ENCODE measurements at places on chromosomes 7 and 10.

DNA sequence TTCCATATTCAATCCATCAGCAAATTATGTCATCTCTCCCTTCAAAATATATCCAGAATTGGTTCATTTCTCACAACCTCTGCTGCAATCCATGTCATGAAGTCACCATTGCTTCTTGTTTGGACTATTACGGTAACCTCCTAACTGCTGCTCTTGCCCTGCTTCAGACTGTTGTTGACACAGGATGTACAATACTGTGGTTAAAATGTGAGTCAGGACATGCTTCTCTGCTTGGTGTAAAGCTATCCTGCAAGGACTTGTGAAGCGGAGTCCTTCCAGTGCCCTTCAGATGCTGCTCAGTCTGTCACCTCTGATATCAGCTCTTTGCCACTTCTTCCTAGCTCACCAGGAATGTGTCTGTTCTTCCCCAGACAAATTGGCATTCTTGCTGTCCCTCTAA is 10.4 kb upstream of the NXPH1 start:
- DNase-seq: no peak

DNA sequence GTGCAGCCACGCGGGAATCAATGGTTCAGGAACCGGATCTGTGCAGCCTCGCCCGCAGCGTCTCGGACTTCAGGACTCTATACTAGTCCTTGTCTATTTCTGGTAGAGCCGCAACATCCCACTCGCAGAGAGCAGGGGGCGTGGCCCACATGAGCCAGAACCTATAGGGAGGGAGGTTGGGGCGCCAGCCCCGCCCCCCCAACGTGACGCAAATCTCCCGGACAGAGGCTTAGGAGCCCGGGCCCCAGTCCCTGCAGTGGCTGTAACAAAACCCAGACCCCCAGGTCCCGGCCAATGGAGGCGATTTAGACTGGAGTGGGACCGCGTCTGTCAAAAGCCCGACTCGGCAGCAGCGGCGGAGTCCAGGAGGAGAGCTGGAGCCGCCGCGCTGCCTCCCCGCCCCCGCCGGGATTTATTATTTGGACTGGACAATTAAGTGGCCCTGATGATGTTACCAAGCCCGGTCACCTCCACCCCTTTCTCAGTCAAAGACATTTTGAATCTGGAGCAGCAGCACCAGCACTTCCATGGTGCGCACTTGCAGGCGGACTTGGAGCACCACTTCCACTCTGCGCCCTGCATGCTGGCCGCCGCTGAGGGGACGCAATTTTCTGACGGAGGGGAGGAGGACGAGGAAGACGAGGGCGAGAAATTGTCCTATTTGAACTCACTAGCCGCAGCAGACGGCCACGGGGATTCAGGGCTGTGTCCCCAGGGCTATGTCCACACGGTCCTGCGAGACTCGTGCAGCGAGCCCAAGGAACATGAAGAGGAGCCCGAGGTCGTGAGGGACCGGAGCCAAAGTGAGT is at the start of gene NKX2-3:
NKX2-3 (plus strand) TSS at position 256 of the 809 bp plus-strand sequence; CDS start at position 446, 190 bp downstream.
- no peak for DNase-seq

DNA sequence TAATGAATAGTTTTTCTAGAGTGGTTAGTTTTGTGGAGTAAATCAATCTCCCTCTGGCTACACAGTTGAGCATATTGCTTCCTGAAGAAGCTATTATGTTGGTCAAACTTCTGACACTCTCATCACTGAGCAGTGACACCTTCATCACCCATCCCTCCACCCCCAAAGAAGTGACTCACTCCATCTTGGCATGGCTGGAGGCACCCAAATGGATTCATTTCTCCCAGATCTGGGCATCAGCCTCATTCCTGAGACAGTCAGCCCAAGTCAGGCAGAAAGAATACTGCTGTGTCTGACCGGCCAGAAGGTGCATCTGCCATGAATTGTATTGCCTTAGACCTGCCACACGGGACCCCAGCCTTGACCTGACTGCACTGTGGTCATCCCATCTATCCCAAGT is 117.0 kb upstream of the HABP2 start:
- DNase-seq: no peak

DNA sequence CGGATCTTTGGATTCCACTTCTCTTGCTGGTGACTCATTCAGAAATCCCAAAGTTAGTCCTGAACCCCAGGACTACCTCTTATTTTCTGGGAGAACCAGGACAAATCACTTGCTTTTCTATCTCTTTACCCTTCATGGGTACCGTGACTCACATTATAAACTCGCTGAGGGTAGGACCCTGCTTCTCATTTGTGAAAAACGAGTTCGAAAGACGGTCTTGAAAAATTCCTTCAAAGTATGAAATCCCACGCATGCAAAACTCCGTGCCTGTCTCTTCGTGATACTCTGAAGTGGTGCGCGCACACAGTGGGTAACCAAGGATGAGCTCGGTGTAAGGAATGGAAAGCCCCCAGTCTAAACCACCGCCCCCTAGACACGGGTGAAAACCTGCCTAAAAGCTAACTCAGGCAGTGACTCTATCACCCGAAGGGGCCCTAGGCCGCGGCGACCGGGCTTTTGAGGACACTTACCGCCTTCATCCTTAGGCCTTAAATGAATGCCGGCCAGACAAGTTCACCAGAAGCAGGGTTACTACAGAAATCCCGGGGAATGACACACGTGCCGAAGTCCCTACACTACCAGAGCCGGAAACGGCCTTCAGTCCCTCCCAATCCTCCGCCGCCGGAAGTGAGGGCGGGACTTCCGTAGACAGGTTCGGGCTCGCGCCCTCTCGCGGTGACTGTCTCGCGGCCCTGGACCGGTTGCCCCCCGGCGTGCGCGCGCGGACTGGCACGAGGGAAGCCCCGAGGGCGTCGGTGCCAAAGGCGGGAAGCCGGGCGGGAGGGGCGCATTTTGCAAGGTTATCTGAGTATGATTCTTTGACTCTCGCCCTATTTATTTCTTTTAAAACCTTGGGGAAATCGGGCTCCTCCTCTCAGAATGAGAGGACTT is at the start of gene NOC3L:
NOC3L (minus strand) TSS at position 580 of the 891 bp plus-strand sequence; CDS start at position 479, 101 bp downstream.
- peak; percentile 70 for DNase-seq

DNA sequence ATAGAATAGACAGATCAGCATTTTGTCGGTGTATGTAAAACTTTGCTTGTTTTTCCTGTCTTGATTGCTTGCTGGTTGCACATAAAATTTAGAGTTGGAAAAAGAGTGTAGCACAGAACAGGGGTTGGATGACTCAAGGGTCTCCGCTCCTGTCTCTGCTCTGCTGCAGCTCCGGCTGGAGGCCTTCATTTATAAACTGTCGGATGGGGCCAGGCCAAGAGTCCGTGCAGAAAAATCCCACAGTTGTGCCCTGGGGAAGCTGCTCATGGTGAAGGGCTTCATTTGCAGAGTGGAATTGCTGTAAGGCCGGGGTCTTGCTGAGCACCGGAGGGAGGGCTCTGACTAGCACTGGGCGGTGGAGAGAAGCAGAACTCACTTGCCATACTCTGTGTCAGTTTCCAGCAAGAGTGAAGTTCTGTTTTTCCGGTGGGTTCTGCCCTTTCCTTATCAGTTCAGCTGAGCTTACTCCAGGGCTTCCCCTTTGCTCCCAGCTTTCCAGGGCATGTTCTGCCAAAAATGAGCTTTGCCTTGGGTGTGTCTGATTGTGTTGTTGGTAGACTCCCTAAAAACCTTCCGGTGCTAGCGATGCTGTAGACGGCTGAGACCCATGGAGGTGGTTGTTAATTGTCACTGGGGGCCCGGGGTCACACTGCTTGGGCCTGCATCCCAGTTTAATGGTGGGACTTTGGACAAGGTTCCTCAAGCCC is 67.2 kb downstream of the CAMK1D start:
- DNase-seq: no peak

GRCh38 chr10:22505911-22506685 is 160.8 kb downstream of the SPAG6 start:
- peak; percentile 19 for DNase-seq

- no peak for DNase-seq
These were observed 438.6 kb upstream of the MGMT start for GRCh38 chr10:129028451-129028850.

DNA sequence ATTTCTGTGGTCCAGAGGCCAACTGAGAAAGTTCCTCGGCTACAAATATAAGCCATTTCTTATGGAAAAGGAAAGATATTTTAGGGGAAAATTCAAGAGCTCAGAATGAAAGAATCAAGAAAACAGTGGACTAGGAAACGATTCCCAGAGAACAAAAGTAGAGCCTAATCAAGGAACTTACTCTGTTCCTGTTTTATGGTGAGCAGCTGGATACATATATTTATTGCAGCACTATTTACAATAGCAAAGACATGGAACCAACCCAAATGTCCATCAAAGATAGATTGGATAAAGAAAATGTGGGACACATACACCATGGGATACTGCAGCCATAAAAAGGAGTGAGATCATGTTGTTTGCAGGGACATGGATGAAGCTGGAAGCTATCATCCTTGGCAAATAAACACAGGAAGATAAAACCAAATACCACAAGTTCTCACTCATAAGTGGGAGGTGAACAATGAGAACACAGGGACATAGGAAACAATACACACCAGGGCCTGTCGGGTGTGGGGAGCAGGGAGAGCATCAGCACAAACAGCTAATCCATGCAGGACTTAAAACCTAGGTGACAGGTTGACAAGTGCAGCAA is 298.7 kb downstream of the THSD7A start:
- DNase-seq: no peak

- no peak for DNase-seq
These were observed 6.7 kb upstream of the MAFK start for GRCh38 chr7:1523844-1524243.

DNA sequence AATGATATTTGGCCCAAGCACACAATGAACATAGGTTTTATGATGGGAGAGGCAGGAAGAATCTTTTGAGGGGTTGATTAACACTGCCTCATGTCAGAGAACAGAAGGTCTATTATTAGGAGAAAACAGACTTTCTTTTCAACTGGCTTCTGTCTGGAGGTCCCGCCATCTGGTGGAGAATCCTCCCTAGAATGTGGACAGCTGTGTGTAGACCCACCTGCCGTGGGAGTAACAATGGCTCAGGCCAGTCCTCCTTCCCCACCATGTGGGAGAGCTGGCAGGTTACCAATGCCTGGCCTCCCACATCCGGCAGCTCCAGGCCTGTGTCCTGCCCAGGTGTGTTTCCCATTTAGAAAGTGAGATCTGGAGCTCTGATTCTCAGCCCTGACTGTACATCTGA is 70.4 kb upstream of the AOAH start:
- no peak for DNase-seq

GRCh38 chr10:99979066-99979685 is 30.6 kb downstream of the DNMBP start:
- no peak for DNase-seq

GRCh38 chr7:48452218-48452617 is 281.0 kb downstream of the ABCA13 start:
- DNase-seq: no peak

GRCh38 chr7:102046373-102047117 is 229.1 kb downstream of the CUX1 start:
- no peak for DNase-seq

DNA sequence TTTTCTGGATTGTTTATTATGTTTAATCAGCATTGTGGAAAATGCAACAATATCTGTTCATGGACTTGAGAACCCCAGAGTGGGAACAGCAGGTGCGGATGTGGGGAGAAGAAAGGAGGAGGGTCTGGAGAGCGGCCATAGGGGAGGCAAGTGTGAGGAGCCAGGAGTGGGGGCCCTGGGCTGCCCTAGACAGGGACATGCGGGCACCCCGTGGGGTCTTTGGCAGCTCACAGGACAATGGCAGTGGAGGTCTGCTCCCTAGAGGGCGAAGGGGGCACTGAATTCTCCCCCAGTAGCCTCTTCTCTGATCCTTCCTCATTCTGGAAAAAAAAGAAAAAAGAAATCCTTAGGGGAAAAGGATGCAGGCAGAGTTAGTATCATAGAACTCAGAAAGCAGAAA is 8.9 kb downstream of the TMEM176B start:
- no peak for DNase-seq

DNA sequence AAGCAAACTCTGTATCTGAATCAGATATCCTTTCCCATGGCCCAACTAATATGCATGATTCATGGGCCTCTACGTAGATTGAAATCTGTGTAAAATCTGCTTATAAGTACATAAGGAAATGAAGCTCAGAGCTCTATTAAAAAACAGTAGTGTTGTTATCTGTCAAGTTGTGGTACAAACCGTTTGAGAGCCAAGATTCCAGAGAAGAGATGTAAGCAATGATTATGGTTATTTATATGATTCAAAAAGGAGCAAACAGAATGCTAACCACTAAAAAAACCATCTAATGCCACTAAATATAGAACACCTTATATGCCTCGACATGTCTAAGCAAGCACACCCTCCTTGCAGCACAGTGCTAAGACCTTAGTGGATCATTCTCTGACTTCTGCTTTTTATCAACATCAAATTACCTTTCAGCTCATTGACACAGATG is 26.6 kb downstream of the RPP38 start:
- no peak for DNase-seq

GRCh38 chr7:131159961-131160361 is 167.7 kb upstream of the MKLN1 start:
- DNase-seq: no peak

All from NCI-H446 (cell line).